ENCODE measurements at places on chromosomes 5 and 9.

DNA sequence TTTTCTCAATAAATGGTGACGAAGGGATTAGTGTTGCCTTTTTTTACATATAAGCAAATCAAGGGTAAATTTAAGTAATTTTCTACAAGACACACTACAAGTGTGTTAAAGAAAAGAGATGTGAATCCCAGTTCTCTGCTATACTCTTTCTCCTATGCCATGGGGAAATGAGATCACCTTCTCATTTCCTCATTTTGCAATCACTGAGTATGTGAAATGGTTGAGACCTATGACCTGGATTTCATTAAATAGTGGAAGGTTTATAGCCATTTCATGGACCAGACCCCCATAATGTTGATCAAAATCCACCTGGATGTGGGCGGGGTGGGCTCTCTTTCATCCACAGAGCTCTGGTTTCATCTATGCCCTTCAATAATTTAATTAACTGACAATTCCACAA, 66.9 kb upstream of the SLIT3 start:
- no peak for DNase-seq

- DNase-seq = no peak
Measured at GRCh38 chr5:30804739-30805505, 388.6 kb upstream of the CDH6 start.

- no peak for DNase-seq
Measured at GRCh38 chr5:159850160-159850559, 66.1 kb upstream of the ADRA1B start.

GRCh38 chr5:115295777-115296123, 704 bp downstream of the CCDC112 start:
- DNase-seq = no peak

DNA sequence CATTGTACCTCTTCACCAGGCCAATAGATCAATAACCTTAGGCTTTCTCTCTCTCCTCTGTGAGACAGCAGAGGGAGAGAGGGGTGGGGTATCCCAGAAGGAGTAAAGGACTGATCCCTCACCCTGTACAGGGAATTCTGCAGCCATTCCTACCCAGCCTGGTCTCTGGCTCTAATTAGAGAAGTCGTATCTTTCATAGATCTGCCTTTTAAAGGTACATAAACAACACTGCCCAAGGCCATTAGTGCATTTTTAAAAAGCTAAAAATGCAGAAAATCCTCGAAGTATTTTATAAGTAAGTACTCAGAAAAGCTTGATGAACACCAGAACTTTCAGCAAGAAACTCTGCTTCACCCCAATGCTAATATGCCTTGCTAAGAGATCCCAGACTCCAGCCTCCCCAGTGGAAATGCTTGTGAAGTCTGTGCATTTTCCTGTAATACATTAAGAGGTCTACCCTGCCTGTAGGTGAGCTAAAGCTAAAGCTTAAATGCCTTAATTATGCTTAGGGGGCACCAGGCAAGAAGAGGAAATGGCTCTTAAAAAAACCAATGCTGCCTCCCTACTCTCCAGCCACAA, 200.0 kb upstream of the ANKRD55 start:
- no peak for DNase-seq

DNA sequence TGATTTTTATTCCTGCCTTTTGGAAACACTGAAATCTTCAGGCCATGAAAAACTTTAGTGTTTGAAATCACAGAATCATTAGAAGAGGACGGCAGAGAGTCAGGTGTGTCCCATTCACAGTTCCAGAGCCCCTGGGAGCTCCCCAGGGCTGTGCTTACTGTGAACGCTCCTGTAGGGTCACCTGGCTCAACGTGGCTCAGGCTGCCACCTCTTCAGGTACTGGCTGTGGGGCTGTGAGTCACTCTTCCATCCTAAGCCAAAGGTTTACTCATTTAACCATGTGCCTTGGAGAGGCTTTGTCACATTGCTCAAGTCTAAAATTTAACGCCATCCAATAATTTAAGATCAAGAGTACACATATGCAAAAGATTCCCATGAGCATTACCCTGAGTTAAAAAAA, 50.2 kb upstream of the FSTL4 start:
- DNase-seq = no peak

GRCh38 chr5:151123897-151124751, 33.5 kb downstream of the ANXA6 start:
- DNase-seq = no peak

DNA sequence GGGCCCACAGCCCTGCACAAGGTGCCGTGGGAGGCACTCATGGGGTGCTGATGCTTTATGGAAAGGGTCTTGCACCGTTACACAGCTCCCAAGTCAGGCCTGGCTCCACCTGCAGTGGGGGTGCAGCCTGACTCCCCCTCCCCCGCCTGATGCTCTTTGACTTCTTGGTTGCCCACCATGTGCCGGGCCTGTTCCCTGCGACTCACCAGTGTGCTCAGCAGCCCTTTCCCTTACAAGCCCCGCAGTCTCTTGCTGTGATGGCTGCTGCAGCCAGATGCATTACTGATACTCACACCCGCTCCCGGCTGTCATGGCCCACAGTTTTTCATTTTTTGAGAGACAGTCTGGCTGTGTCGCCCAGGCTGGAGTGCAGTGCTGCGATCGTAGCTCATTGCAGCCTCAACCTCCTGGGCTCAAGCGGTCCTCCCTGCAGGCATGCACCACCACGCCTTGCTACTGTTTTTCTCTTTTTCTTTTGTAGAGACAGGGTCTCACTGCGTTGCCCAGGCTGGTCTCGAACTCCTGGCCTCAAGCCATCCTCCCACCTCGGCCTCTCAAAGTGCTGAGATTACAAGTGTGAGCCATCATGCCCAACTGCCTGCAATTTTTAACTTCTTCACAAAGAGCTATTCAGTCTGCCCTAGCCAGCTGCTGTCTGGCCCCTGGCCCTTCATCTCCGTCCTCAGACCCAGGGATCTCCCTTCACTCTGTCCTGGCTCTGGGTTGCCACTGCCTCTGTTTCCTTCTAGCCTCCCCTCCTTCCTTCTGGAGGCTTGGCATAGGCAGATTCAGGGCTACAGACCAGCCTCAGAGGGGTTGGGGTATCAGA, 109.5 kb downstream of the RXRA start:
- no peak for DNase-seq

GRCh38 chr9:128068386-128069205, 564 bp downstream of the SLC25A25 start:
- DNase-seq = no peak

DNA sequence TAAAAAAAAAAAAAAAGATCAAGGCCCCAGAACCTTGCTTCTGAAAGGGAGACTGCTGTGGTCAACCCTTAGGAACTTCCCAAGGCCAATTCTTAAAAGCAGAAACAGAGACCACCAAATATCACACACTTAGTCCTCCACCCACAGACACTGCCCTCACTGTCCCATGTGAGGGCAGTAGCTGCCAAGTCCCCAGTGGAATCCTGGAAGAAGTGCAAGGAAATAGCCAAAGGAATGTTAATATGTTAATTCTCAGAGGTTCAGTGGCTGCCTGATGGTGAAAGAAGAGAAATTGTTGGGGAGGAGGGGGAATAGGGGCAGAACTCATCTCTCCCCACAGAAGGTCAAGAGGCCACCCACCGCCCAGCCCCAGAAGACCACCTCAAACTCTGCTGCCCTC, 23.1 kb downstream of the FSTL4 start:
- DNase-seq = no peak

- DNase-seq = no peak
Measured at GRCh38 chr5:98455665-98456064, 317.8 kb upstream of the RGMB start.

- no peak for DNase-seq
Measured at GRCh38 chr5:24646915-24647314, 2.1 kb upstream of the CDH10 start.

GRCh38 chr9:83521011-83521410, 17.2 kb downstream of the FRMD3 start:
- no peak for DNase-seq

DNA sequence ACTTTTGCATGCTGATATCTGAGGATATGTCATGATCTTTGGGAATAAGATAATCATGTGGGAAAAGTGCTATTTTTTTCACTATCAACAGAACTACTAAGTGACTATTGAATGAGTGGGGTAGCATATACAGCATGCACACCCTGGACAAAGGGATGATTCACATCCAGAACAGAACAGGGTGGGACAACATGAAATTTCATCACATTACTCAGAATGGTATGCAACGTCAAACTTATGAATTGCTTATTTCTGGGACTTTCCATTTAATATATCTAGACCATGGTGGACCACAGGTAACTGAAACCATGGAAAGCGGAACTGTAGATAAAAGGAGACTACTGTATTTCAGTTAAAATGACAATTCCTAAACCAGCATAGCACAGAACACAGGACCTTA, 370.0 kb downstream of the HINT1 start:
- DNase-seq = no peak

DNA sequence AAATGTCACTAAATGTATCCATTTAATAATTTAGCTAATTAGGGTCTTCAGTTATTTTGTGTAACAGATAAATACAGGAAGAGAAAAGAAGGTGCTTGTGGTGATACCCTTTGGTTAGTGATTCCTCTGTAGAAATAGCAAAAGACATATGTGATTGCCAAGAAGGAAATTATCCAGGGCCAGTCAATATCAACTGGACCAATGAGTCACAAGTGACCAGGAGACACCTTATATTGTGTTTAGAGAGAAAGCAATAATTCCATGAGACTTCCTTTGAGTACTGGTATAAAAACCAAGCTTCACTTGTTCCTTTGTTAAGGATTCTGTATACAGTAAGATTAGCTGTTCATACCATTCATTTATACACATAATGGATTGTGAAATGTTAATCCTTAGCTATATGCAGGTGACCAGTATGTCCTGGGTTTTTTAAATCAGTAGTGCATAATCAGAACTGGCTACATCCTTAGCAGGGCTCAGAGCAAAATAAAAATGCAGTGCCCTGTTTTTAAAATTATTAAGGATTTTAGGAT, 11.7 kb upstream of the F2R start:
- DNase-seq = no peak

DNA sequence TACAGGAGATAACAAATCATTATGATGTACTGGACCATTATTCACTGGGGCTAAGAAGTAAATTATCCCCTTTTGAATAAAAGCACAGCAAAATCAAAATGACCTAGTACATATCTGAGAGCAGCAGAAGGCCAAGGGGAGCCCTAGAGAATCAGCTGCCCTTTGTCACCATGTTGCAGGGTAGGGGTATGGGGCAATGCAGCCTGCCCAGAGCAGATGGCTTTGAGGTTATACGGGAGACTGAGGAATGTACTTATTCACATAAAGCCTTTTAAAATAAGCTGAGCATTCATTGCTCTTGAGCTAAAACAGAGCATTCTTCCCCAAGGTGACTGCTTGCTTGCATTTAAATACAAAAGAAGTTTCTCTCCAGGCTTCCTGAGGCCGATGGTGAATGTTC, 2.6 kb upstream of the TNFAIP8 start:
- no peak for DNase-seq
